Activated CD8-positive, alpha-beta T cell treated with anti-CD3 and anti-CD28 coated beads, Interleukin-2, amount 10 ng/mL, durations not matched to agents 7 days and 5 days (primary cell): ENCODE measurements at places on chromosomes 6 and 20.
A peak's percentile ranks its signal among the peaks of the same experiment; 100 is the strongest.

- DNase-seq: no peak
Measured at GRCh38 chr20:52852714-52853113, 119.4 kb upstream of the TSHZ2 start.

DNA sequence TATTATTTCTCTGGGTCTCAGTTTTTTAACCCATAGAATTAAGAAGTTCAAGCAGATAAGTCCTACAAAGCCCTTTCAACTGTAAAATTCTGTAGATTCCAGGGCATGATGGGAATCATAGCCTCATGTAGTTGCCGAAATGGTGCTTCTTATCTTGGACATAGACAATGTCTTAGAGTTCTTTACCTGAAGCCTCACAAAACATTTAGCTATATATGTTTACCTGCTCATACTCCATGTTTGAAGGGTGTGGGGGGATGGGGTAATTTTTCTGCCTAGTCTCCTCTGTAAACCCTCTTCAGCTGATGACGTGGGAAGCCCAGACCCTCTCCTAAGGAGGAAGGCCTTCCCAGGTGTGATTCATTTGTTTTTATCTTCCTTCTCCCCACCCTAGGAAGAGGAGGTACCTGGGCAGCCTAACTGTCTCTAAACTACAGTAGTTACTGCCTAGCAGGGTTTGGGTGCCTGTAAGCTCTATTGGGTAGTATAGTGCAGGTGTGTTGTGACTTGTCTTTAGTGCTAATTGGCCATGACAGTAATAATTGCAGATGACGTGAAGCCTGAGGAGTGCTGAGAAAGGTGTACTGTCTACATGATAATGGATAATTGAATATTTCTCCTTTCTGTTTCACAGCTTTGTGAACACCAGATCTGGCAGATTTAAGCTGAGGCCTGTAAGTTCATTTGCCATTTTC, 230.8 kb downstream of the TFAP2B start:
- DNase-seq: no peak

DNA sequence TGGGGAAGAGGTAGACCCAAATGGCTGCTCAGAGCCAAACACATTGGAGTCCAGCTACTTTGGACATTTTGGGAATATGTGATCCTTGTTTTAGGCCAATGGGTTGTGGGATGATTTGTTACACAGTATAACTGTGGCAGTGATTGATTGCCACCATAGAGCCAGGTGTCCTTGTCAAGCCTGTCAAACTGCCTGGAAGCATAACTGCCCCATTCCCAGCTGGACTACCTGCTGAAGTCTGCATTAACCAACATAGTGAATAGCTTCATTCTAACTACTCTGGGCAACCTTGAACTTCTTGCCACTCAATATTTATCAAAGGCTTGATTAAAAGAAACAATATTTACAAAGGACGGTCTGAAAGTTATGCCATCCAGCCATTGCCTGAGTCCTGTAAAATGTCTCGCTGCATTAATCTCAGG, 164.7 kb downstream of the LINC00237 start:
- DNase-seq: no peak

GRCh38 chr6:29602564-29603361, 17.8 kb downstream of the OR2H2 start:
- DNase-seq: no peak

DNA sequence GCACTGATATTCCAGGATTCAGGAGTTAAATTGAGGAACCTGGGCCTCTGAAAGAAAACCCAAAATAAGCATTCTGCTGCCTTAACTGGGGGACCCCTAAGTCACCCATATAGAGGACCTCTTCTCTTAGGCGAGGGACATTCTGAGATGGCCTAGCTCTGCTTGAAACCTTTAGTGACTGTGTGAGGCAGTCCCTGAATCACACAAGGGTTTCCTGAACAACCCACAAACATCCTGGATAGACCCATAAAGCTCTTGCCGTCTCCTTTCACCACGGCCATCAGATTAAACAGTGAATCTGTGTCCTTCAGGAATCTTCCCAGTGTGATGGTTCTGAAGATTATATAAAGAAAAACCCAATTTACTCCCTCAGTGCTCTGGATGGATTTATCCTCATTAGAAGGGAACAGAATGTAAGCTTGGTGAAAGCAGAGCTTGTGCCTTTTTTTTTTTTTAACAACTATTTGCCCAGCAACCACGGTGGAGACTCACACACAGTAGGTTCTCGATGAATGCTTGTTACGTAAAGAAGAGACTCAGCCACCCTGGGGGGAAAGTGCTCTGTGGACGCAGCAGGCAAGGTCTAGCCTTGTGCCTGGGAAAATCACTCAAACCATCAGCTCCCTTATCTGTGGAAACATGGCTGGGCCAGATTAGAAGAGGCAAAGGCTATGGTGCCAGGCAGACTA, 39.1 kb upstream of the SIRPG start:
- peak; percentile 52 for DNase-seq
